Brain pericyte (primary cell): ENCODE measurements at places on chromosomes 6 and 20.
A peak's percentile ranks its signal among the peaks of the same experiment; 100 is the strongest.

- DNase-seq, result peak; percentile 34
Measured at GRCh38 chr6:45724511-45724910, 291.1 kb downstream of the CLIC5 start.

DNA sequence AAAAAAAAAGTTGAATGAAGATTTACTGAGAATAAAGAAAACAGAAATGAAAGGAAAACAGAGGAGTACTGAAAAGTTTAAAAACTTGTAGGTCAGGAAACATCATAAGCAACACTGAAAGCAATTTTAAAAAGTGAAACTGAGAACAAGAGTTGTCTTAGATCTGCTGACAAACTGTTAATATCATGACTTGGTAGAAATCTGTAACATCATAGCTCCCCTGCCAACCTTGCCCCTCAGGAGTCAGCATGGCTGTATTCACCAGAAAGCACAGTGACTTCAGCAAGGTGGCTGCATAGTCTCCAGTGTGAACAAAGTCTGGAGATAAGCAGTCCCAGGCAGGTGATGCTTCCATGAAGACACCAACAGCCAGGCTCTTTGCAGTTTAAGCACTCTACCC, 5.3 kb downstream of the NAA20 start:
- no peak for DNase-seq

GRCh38 chr20:47146686-47147085, 209.8 kb downstream of the ZMYND8 start:
- DNase-seq, result no peak

DNA sequence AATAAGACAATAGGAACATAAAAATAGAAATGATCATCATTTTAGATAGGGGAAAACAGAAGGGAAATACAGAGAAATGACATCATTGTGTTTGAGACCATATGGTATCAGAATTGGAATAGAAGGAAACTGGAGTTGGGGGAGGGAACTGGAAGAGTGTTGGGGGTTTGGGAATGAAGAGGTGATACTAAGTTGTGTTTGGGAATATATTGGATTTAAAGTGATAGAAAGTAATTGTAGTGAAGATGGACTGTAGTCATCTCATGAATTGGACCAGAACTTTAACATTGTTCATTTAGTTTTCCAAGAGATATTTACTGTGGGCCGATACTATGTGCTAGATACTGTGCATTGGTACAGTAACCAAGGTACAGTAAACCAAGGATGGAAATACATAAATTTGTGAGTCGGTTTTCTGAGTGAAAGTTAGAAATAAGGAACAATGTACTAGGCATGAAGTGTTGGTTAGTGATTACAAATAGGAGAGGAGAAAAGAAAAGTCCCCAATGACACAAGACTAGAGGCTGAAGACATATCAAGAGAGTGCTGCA, 32.3 kb downstream of the KCNQ5 start:
- DNase-seq, result no peak

DNA sequence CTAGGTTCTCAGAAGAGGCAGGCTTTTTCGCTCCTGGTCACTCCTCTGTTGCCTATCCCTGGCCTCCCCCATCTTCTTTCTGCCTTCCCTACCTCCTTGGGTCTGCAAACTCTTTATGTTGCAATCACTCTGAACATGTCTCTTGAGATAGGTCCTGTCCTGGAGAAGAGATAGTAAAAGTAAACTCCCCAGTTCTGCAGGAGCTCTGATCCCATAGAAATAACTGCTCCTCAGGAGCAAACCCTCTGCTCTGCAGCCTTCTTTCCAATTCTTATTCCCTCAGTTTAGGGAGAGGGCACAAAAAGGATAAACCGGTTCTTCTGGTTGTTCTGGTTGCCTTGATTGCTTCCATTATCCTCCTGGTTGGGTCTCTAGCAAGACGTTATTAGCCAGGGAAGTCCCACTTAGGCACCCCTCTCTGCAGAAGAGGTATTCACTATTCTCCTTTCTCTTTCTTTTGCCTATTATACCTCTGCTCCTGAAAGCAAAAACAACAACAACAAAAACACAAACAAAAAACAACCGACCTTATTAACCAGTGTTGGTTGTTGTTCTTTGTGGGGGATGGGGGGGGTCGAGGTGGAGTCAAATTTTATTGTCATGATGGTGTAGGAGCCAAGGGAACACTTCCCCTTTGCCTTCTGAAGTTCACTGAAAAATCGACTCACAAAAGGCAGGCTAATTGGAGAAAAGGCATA, 973 bp downstream of the TRIM38 start:
- no peak for DNase-seq

DNA sequence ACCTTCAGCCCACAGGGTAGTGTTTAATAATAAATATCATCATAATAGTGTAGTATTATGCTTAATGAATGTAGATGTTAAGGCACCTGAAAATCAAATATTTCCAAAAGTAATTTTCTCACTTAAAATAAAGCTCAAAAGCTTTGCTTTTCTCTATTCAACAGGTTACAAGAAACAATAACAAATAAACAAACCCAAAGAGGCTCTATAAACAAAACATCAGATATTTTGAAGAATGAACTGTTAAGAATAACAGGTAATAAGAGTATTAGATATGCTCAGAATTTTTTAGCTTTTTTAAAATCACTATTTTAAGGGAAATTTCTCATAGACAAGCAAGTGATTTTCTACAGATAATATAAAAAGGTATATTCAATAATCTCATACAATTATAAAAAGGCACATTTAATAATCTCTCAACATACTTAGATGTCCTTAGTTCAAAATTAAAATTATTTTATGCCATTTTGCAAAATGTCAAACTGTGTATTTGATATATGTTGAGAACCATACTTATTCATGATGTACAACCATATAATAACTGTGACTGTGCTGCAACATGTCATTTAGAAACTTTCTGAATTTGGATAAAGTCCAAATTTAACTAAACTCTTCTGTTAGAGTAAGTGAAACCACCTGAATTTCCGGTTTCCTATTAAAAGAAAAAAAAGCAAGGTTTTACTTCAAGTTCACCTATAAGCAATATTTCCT, 35.8 kb downstream of the PHIP start:
- DNase-seq, result no peak
